ENCODE measurements at places on chromosomes 6 and 20.

DNA sequence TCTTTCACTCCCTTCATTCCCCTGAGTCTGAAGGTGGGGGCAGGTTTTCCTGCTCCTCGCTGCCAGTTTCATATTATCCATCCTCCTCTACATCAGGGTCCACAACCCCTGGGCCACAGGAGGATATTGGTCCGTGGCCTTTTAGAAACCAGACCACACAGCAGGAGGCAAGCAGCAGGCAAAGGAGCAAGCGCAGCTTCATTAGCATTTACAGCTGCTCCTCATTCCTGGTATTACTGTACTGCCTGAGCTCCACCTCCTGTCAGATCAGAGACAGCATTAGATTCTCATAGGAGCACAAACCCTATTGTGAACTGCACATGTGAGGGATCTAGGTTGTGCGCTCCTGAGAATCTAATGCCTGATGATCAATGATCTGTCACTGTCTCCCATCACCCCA is 380.3 kb downstream of the ARHGAP18 start:
- no peak for DNase-seq

- no peak for DNase-seq
Observed at GRCh38 chr6:89254569-89254968, 37.4 kb upstream of the GABRR1 start.

- no peak for DNase-seq
Observed at GRCh38 chr20:2795451-2795850, 5.0 kb downstream of the CPXM1 start.

- no peak for DNase-seq
Observed at GRCh38 chr20:43028470-43028869, 161.2 kb downstream of the PTPRT start.

Measured in stimulated activated CD8-positive, alpha-beta memory T cell treated with anti-CD3 and anti-CD28 coated beads, Interleukin-15, amount 100 ng/mL, for 48 hours (primary cell).